ENCODE measurements at places on chromosomes 2 and 18.

GRCh38 chr18:74597034-74597661 lies 522 bp upstream of the ZNF407 start:
- peak; percentile 57 for DNase-seq

DNA sequence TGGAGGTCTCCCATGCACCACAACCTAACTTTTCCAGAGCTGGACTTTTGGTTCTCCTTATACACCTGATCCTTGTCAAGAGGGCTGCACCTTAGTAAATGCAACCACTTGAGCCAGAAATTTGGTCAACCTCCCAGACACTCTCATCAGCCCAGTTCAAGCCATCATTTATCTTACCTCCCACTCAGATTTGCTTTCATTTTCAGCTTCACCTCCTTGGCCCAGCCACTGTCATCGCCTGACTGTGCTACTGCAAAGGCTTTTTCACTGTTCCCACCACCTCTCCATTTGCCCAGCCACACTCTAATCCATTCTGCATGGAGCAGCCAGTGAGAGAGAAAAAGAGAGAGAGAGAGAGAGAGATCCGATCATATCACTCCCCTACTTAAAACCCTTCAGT lies 112.4 kb upstream of the DDX18 start:
- DNase-seq, result no peak

- no peak for DNase-seq
Observed at GRCh38 chr2:15447381-15447780, 113.8 kb downstream of the NBAS start.

DNA sequence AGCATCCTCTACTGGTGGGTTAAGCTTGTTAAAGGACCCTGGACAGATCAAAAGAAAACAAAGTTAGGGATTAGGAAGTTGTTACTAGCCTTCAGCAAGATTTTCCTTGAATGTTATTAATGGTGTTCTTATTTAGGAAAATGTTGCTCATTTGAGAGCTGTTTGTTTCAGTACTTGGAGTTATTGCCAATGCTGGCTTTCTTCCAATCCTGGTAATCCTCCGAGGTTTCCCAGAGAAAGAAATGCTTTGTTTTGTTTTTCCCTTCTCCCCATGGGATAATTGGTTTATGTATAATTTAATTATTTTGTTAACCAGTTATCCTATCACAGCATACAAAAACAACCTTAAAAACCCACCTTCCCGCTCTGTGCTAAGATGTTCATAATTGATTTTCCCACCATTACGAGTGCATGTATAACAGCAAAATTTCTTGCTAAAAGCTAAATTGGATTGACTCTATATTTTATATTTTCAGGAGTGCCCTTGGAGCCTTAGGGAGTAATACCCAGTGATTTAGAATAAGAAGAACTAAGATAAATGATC lies 79.8 kb downstream of the MGAT5 start:
- DNase-seq, result no peak

DNA sequence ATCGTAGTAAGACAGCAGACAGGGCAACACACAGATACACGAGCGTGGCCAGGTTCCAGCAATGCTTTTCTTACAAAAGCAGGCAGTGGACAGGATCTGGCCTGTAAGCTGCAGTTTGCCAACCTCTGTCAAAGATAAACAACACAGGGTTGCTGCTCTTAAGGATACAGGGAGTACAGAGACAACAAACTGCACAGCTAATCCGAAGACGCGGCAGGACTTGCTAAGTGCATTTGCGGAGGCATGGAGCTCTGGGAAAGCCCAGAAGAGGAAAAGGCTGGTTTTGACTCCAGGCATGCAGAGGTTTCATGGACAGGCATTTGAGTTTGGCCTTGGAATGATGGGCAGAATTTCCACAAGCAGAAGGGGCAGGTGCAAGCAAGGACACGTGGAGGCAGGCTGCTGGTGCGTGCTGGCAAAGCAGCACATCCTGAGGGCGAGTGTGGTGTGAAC lies 24.4 kb downstream of the SERTAD2 start:
- no peak for DNase-seq

DNA sequence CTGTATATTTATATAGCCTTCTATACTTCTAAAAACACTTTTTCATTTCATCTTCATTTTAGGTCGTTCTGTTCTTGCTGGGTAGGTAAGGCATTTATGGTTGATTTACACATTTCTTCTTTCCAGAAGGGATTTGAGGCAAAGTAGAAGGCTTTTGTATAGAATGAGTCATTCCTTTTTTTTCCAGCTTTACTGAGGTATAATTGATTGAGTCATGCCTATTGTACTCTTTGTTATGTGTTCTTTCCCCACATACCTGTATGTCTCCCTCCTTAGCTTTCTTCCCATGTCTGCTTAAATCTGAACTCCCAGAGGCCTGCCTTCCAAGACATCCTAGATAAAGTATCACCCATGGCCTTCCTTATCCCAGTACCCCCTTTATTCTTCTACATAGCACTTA lies 4.8 kb upstream of the CDC42EP3 start:
- DNase-seq, result peak; percentile 26

DNA sequence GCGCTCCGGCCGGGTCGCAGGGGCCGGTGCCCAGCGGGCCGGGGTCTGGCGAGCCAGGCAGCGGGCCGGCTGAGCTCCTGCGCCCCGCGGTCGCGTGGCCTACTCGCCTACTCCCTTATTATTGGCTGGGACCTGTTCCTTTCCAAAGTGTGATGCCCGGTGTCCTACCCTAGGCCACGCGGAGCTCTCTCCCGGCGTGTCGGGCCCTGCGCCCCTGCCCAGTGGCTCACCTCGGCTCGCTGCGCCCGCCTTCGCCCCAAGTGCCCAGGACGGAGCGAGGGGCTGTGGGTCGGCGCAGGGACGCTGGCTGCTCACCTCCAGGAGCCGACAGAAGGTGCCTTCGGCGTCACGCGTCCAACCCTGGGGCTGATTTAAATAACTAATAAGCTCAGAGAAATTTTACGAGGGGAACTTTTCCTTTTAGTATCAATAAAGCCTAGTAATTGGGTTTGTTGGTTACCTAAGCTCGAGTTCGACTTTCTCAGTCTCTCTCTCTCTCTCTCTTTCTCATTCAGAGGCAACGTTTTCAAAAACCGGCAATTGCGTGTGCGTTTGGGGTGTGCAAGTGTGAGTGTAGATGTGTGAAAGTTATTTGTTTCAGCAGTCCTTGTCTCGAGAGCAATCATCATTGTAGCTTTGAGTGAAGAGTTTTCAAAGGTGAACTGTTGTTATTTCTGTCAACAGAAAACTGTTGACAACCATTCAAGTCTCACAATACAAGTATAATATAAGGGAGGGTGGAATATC lies 7.0 kb upstream of the SATB2 start:
- DNase-seq, result no peak

- no peak for DNase-seq
Observed at GRCh38 chr2:228268301-228268700, 86.8 kb upstream of the SPHKAP start.

- DNase-seq, result peak; percentile 67
Observed at GRCh38 chr2:181573140-181573736, 83.7 kb downstream of the CERKL start.

- no peak for DNase-seq
Observed at GRCh38 chr2:176552501-176553135, 283.4 kb downstream of the MTX2 start.

DNA sequence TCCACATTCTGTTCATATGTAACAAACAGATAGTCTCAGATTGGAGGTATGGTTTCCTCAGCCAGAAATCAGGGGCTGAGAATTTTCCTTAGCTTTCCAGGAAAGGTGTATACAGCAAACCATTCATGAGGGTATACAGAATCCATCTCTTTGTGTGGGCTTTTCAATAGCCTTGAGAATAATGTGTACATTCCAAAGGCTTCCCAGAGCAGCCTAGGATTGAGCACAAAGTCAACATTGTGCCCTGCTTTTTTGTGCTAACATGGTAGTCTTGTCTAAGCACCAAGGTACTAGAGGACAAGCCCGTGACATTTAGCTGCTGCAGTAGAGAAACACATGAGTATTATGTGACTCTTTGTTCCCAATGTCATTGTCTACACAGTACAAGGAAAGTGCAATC lies 322.1 kb upstream of the TANK start:
- DNase-seq, result no peak

DNA sequence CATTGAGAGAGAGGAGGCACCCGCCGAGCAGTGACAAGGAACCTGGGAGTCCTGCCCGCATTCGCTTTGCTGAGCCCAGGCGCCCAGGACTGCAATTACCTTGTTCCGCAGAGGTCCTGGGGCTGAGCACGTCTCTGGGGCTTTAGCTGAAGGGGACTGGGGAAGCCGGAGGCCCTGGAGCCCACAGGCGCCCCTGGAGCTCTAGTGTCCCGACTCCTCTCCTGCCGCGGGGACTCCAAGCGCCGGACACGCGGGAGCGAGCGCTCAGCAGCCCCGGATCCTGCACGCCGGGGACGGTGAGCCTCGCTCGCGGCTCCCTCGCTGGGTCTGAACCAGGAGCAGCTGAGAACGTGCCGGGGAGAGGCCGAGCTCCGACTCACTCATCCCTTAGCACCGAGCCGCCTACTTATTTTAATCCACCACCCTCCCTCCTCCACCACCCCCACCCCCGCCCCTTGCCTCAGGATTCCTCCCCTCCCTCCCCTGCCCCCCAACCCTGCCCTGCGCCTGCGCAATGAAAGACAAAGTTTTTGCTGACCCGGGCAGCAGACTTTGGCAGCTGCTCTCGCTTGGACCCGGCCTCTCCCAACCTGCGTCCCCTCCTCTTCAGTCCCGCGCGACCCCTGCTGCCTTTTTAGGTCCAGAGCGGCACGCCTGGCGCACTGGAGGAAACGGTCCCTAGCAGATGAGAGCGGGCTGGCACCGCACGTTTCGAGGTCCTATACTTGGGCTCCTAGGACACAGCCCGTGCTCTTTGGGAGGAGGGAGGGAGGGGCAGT lies at the start of gene OSR1:
Gene OSR1, minus strand, starts transcription at position 382 of the 779 bp plus-strand sequence. CDS start 4,818 bp downstream, outside the sequence.
- DNase-seq, result peak; percentile 63

- peak; percentile 2 for DNase-seq
Observed at GRCh38 chr2:222305516-222306392, 7.0 kb upstream of the PAX3 start.

- peak; percentile 31 for DNase-seq
Observed at GRCh38 chr18:32072321-32072720, 19.4 kb upstream of the RNF138 start.

- no peak for DNase-seq
Observed at GRCh38 chr2:239596253-239596652, 195.4 kb upstream of the HDAC4 start.

- DNase-seq, result no peak
Observed at GRCh38 chr2:69494126-69494525, 56.9 kb upstream of the NFU1 start.

DNA sequence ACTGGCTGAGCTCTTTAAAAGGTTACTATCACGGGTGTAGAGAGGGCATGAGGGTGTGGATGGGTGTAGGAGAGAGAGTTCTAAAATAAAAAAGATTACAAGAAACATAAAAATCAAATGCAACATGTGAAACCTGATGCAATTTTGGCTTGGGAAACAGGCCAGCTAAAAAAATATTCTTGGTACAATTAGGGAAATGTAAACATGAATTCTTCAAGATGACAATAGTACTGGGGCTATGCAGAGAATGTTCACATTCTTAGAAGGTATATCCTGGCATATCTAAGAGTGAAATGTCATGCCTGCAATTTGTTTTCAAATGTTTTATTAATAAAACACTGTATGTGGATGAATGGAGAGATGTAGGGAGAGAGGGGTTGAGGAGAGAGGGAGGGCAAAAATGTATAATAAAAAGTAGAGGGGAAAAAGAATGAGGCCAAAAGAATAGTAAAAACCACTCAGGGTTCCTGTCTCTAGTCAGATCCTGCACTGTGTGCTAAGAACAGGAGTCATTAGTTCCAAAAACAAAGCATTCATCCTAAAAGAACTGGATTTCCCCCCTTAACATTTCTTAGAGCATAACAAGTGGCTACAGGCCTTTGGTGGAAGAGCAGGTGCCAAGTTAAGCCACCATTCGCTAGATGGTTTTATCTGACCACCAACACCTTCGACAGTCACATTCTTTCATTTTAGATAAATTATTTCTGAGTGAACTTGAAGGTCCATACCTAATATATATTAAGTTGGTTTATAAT lies 77.3 kb downstream of the LPIN2 start:
- DNase-seq, result no peak

GRCh38 chr2:19224011-19224410 lies 134.4 kb downstream of the OSR1 start:
- DNase-seq, result no peak

DNA sequence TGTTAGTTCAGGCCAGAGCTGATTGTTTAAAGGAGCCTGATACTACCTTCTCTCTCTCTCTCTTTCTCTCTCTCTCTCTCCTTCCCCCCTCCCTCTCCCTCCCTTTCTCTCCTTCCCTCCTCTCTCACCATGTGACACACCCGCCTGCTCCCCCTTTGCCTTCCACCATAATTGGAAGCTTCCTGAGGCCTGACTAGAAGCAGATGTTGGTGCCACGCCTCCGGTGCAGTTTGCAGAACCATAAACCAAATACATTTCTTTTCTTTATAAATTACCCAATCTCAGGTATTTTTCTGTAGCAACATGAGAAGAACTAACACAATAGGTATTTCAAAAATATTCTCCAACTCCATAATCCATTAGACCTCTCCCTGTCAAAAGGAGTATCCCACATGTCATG lies 62.4 kb downstream of the ANKRD62 start:
- DNase-seq, result no peak

GRCh38 chr2:241381872-241382271 lies 25.8 kb downstream of the FARP2 start:
- no peak for DNase-seq

- DNase-seq, result peak; percentile 48
Observed at GRCh38 chr2:43298500-43298899, 72.1 kb upstream of the ZFP36L2 start.

DNA sequence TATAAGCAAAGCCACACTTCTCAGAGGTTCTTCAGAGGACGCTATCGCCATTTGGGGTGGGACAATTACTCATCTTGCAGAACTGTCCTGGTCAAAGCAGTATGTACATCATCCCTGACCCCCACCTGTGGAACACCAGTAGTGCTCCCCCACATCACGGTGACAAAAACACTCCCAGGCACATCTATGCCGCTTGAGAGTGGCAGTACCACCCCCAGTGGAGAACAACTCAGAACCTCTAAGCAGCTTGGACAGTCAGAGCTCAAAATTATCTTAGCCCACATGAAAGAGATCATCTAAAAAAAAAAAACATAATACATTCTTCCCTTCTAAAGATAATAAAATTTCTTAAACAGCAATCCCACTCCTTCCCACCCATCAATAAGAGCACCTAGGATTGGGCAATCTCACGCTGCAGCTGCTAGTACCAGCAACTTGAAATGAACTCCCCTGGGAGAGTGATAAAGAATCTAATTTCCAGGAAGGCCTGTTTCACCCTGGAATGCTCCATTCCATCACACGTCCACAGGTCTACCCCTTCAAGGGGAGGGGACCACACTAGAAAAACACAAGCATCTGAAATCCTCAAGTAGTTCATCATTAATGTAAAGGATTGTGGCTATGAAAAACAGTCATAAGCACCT lies 31.7 kb downstream of the LRP2 start:
- no peak for DNase-seq

GRCh38 chr2:128412181-128412871 lies 93.7 kb upstream of the HS6ST1 start:
- no peak for DNase-seq
